Activated CD8-positive, alpha-beta memory T cell treated with anti-CD3 and anti-CD28 coated beads, Interleukin-2, amount 50 U/mL, for 4 hours (primary cell): ENCODE measurements at places on chromosomes 1 and 21.

GRCh38 chr1:2848006-2848670 lies 46.6 kb upstream of the TTC34 start:
- DNase-seq = no peak

GRCh38 chr1:195637539-195637938 lies 970.7 kb downstream of the KCNT2 start:
- no peak for DNase-seq

GRCh38 chr1:182527680-182528079 lies 61.4 kb downstream of the RNASEL start:
- DNase-seq = no peak

DNA sequence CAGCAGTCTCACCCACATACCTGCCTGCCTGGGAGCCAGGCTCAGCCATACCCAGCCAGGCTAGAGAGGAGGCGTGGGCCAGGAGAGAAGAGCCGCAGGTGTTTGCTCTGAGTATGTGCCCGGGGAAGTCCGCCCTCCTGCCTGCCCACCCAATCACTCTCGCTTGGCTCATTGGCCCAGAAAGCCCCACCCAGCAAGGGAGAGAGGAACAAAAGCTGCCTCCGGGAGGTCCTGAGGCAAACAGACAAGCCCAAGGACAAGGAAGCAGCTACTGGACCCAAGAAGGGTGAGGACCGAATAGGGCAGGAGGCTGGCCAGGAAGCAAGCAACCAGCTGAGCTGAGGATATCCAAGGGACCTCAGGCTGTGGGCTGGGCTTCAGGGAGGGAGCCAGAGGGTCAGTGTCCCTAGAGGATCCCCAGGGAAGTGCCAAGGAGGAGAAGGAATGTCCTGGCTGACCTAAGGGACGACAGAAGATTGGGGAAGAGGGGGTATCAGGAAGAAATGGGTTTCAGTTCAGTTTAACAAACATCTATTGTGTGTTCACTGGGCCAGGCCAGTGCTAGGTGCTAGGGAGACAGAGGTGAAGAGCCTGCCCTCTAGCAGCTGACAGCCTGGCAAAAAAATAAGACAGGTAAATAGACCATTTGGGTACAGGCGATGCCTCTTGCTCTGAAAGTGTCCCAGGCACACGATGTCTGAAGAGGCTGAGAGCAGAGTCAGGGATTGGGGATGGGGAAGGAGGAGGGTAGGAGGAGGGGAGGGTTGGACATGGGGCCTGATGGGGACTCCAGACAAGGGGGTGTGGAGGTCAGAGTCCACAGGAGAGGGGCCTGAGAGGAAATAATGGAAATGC lies at the start of gene GJB4:
Gene GJB4 (plus strand): TSS at position 238 of the 855 bp plus-strand sequence. CDS start 1,515 bp downstream, outside the sequence.
- DNase-seq = no peak

GRCh38 chr1:204258213-204259115 lies 44.7 kb upstream of the GOLT1A start:
- DNase-seq = no peak

DNA sequence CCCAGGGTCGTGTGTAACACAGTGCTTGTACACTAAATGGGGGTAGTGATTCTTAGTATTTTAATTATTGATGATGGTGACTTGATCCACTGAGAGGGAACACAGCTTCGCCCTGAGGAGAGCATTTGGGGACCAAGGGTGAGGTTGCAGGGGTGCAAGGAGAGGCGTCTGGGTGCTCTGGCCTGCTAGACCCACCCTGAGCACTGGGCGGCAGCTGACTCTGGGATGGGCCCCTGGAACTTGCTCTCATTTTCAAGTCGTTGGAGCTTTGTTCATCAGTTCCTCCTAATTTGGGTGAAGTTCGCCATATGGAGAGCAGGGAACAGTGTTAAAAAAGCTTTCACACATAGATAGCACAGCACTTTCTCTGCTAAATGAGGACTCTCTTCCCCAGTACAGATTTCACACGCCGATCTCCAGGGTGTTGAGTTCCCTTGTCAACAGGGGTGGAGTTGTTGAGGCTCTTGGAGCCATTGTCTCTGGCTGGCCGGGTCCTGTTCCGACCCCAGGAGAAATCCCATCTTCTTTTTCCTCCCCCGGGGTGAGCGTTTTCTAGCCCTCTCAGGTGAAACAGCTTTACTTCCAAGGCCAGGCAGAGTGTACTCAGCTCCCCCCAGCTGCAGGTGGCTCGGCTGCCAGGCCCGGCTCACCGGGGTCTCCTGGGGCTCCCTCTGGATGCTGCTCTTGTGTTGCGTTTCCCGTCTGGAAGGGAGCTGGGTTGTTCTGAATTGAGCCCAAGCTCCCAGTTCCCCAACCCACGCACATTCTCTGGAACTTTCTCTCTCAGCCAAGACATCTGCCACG lies 367.4 kb downstream of the RPS6KC1 start:
- DNase-seq = no peak

- DNase-seq = no peak
These were observed 172.7 kb downstream of the TRIM33 start for GRCh38 chr1:114338191-114338890.

DNA sequence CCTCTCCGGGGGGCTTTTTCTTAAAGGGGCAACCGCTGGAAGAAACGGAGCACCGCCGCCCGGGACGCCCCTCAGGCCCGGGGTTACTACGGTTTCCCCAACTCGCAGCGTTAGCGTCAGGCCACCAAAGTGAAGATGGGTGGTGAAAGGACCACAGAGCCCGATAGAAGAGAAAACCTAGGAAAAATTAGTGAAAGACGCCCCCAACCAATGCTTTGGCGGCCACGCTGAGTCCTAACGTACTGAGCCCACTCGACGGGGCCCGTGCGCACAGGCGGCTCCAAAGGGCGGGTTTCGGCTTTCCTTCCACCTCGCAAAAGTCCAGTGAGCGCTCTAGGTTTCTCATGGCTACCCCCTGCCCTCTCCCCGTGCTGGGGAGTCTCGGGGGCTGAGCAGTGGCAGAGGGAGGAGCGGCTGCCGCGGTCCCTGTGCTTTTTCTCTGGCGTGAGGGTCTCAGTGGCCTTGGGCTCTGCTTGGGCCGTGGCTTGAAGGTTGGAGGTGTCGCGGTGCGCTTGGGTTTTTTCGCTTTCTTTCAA lies 12.2 kb upstream of the SPEN start:
- peak; percentile 43 for DNase-seq

DNA sequence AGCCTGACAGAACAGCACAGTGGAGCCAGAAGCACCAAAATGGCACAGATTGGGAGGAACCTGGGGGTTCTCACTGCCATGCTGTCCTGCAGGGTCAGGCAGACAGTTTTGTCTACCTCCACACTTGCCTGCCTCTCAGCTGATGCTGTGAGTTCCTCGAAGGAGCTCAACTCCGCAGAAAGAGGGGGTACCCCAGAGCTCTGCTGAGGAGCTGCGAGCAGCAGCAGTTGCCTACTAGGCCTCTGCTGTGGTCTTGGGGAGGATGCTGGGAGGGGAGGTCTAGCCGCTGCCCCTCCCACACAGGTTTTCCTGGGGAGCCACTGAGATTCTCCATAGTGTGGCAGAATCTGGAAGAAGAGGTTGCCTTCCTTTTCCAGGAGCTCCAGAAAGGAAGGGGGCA lies 192.5 kb downstream of the FOXD2 start:
- DNase-seq = no peak

- no peak for DNase-seq
These were observed 7.6 kb downstream of the TAGLN2 start for GRCh38 chr1:159917533-159918351.

GRCh38 chr1:89100412-89100811 lies 25.5 kb downstream of the GBP2 start:
- no peak for DNase-seq

DNA sequence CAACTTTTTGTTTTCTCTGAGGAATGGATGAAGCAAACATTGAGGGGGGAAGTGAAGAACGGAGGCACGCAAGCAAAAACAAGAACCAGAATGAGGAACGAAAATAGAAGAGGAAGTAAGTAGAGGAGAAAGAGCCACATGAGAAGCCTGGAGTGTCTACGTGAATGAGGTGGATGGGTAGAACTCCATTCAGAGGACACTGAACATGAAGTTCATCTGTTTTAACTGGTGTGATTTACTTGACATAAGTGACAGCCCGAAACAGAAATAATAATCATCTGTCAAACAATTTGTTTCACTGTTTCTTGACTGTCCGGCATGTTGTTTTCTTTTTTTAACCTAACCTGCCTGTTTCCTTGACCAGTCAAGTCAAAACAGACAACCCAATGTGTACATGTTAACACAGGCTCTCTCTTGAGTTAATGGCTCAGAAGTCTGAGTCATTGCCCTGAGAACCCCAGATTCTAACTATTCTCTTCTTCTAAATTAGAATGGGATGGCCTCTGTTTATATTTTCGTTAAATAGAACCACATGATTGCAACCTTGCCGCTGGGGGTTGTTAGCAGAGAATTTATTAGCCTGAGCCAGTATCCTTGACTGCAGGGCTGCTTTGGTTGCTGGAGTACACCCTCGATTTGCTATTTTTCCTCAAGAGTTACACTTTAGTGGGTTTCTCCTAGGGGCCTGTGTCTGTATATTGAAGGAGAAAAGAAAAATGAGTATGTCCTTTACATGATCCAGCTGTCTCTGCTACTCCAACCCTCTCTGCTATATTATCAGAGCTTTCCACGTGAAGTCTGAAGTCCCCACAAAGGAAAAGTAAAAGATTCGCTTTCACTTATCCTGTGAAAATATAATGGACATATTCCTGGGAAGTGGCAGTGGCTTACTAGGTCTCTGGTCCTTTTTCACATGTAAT lies 151.7 kb downstream of the ZC3H11B start:
- no peak for DNase-seq

DNA sequence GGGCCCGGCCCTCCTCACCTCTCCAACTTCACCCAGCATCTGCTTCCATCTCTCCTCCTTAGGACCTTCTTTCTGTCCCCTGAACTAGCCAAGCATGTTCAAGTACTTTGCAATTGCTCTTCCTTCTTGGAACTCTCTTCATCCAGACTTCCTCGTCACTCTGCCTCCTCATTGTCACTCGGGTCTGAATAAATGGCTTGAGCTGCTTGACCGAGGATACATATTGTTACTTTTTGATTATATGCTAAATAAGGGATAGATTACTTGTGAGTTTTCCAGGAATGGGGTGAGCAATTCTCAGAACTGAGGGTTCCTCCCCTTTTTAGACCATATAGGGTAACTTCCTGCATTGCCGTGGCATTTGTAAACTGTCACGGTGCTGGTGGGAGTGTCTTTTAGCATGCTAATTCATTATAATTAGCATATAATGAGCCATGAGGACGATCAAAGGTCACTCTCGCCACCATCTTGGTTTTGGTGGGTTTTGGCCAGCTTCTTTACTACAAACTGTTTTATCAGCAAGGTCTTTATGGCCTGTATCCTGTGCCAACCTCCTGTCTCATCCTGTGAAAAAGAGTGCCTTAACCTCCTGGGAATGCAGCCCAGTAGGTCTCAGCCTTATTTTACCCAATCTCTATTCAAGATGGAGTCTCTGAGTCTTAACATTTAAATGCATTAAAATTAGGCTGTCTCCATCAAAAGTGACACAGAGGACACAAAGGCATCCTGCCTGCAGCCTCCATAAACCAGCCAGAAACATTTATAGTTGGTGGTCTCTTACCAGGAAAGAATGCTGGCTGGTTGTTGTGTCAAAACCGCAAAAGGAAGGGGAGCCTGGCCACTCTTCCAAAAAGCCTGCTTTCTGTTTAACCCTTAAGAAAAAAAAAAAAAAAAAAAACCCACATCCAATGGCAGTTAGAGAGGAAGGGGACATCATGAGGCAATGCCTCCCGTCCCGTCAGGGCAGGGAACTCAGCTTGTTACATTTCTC lies 179.3 kb downstream of the KAZN start:
- DNase-seq = no peak

DNA sequence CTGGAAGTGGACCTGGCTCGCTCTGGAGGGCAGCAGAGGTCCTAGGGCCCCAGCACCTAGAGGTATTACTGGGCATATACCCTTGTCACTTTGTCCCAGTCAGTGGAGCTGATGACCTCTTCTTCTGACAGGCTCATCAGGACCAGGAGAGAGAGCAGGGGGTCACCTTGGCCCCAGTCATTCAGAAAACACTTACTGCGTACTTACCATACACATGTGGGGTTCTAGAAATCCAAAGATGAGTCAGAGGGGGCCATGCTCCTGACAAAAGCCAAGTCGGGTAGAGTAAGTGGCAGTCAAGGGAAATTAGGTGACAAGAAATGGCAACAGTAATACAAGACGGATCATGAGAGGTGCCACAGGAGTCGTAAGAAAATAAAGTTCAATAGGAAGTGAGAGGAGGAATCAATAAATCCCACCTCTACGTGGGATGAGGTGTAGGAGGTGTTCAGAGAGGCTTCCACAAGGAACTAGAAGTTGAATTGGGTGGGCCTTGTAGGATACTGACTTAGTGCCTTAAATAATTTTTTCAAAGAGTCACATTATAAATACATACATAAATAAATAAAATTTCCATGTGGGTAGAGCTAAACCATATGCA lies 6.8 kb downstream of the KCNC4 start:
- DNase-seq = no peak

DNA sequence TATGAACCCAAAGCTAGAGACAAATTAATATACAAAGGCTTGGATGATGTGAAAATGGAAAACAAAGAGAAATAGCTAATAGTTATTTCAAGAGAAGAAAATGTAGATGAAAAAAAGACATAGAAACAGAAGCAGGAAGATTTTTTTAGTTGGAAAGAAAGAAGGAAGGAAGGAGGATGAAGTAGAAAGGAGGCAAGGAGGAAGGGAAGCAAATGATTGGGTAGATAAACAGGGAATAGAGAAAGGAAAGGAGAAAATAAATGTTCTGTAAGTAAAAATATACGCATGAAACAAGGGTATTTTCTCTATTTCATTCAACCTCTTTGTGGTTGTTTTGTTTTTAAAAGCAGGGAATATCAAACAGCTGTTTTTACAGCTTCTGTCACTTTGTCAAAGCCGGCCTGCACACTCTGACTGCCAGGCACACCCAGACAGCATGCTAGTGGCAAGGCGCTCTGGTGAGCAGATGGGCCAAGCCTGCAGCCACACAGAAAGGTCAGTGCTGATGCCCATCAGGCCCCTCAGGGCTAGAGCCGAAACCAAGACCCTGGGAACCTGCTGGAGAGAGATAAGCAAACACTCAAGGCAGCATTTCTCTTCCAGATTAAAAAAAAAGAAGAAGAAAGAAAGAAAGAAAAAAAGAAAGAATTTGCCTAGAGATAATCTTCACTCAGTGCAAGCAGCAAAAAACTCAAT lies 72.9 kb upstream of the CTTNBP2NL start:
- DNase-seq = no peak

GRCh38 chr1:222632749-222633148 lies 14.9 kb downstream of the MIA3 start:
- DNase-seq = no peak

- no peak for DNase-seq
These were observed 45.5 kb downstream of the IER5 start for GRCh38 chr1:181133969-181134418.

- no peak for DNase-seq
These were observed 46.5 kb downstream of the LUZP1 start for GRCh38 chr1:23122023-23122748.
